Cardiac muscle cell (in vitro differentiated cells and primary cell): ENCODE measurements at places on chromosomes 3 and 15. TPM values are rescaled to one million over a fixed set of nuclear protein-coding genes. Genes with fewer than 3 reads are reported as not detected.

GLDN gene
- polyA plus RNA-seq, result 0.34 TPM in 1 of 2 replicates, not detected in the other

CHRNB4 gene
- polyA plus RNA-seq, result 0.67 TPM in 1 of 2 replicates, not detected in the other

COL8A1 gene
- 2.4 and 5.1 TPM in 2 replicates for polyA plus RNA-seq

RAD51 gene
- polyA plus RNA-seq, result 10.6 and 17.5 TPM in 2 replicates

KLHL40 gene
- 0.39 and 0.66 TPM in 2 replicates for polyA plus RNA-seq

PPM1L gene
- 1.2 and 4.6 TPM in 2 replicates for polyA plus RNA-seq

WDR93 gene
- polyA plus RNA-seq, result 0.59 and 0.73 TPM in 2 replicates

SLC12A1 gene
- not detected in 2 replicates for polyA plus RNA-seq

CCNL1 gene
- polyA plus RNA-seq, result 87.6 and 101 TPM in 2 replicates

UBL7 gene
- 130 and 135 TPM in 2 replicates for polyA plus RNA-seq

MUC20 gene
- 5.5 and 7.8 TPM in 2 replicates for polyA plus RNA-seq

SI gene
- not detected in 2 replicates for polyA plus RNA-seq

FGD5 gene
- 0.59 and 0.95 TPM in 2 replicates for polyA plus RNA-seq
